ENCODE measurements at places on chromosomes 13 and 19. TPM values are rescaled to one million over a fixed set of nuclear protein-coding genes. Genes with fewer than 3 reads are reported as not detected.

The ZIC5 gene
- polyA plus RNA-seq: 14.1 TPM

The GNG7 gene
- 5.8 TPM for polyA plus RNA-seq

- DNase-seq: no peak
Observed at GRCh38 chr19:5718579-5719273, 1.2 kb downstream of the LONP1 start.

DNA sequence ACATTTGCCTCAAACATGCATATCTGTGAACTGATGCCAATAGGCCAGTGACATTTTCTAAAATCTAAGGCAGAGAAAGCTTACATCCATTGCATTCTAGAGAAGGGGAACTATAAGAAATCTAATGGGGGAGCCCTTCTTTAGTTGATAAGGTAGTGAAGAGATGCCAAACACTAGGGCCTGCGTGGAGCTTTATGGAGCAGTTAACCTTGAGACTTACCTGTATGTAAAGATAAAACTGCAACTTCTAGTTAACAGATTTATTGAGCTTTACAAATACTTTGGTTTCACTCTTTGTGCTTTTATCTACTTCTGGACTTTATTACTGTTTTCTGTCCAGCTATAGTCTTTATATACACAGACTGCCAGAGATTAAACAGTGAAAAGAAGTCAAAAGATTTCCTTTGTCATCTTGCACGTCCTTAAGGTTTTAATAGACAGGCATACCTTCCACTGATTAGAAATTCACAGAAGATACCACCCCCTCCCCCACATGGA is 457.6 kb downstream of the KLF12 start:
- no peak for DNase-seq

DNA sequence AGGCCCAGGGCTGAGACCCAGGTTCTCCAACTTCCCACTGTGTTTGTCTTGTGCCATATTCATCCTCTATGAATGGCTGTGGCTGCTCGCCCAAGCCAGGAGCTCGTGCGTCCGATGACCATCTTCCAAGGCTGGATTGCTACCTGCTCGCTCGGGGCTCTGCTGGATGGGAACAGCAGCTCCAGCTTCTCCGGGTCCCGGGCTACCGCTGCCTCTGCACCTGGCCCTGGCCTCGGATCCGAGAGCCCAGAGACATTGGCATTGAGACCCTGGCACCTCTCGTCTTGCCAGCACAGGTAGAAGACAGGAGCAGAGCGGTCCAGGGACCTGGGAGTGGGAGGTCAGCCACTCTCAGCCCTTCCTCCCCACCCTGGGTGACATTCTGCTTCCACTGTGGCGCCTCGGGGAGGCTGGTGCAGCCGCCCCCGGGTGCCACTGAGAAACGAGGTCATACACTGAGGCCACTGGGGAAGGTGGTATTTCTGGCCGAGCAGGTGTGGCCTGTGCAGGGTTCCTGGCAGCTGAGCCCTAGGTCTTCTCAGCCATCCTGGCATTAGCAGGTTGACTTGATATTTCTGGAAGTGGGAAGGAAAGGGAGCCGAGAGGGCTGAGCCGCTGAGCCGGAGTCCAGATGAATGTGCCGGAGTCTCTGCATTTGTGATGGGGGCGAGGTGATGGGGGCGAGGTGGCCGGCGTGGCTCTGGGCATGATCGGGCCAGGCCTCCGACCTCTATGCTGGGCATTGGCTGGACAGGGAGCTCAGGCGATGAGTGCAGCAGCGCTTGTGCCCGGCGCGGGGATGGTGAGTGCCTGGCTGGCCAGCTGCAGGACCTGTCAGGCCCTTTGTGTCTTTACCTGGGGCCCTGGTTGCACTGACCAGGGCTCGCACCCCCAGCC is 18.6 kb downstream of the NDUFB7 start:
- no peak for DNase-seq

DNA sequence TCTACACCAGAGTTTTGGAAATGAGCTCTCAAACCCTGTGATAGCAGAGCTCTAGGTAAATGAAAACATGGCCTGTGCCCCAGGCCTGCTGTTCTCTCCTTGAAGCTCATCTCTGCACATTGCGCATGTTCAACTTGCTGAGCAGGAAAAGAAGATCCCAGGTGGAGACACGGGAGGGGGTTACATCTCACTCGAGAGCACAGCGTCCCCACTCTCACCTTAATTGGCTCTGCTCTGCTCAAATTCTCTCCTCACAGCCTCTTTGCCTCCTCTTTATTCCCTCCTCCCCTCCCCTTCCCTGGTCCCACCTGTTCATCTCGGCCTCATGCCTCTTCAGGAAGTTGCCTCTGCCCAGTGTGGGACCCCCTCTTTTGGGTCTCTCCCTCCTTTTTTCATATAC is 44.7 kb downstream of the RGCC start:
- DNase-seq: no peak

- DNase-seq: peak; percentile 71
Observed at GRCh38 chr13:77002590-77003190, 10.8 kb downstream of the CLN5 start.

- no peak for DNase-seq
Observed at GRCh38 chr19:31430381-31430780, 81.1 kb upstream of the TSHZ3 start.

DNA sequence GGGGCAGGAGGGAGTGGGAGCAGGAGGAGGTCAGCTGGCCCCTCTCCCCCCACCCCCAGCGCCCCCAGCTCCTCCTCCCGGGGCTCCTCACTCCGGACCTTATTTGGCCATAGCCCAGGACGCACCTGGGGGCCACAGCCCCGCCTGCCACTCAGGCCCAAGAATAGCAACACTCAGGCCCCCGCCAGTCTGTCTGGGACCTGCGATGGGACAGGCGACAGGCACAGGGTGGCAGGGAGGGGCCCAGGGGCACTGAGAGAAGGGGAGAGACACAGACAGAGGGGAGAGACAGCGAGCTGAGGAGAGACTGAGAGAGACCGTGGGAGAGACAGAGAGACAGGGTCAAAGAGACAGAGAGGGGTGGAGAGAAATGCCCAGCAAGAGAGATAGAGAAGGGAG is 10.2 kb downstream of the JOSD2 start:
- DNase-seq: no peak
